ENCODE measurements at places on chromosomes 7 and 10.

DNA sequence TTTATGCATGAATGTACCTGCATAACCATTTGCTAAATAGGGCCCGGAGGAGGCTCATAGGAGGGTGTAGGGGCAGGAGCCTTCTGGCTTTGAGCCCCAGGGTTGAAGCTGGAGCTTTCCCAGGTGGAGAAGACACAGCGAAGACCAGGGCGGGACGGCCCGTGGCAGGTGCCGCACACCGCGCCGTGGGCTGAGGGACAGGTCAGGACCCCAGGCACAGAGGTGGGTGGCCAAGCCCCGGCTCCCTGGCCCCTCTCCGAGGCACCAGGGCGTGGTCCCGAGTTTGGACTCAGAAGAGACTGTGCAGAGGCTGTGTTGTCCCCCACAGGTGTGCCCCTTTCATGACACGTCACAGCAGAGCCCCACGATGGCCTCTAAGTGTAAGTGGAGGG, 56.5 kb downstream of the PWWP2B start:
- no peak for DNase-seq

DNA sequence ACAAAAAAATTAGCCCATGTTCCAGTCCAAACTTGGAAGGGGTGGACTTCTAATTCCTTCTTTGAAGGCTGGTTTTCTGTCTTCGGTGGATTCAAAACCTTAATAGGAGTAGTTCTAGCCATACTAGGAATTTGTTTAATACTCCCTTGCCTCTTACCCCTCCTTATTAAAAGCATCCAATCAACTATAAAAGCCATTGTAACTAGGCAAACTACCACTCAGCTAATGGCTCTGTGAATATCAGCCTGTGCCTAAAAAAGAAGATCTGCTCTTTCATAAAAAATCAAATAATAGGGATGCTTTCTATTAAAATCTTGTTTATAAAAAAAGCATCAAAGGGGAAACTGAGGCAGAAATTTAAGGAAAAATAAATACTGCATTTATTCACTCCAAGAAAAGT, 4.1 kb upstream of the ADCK2 start:
- no peak for DNase-seq

DNA sequence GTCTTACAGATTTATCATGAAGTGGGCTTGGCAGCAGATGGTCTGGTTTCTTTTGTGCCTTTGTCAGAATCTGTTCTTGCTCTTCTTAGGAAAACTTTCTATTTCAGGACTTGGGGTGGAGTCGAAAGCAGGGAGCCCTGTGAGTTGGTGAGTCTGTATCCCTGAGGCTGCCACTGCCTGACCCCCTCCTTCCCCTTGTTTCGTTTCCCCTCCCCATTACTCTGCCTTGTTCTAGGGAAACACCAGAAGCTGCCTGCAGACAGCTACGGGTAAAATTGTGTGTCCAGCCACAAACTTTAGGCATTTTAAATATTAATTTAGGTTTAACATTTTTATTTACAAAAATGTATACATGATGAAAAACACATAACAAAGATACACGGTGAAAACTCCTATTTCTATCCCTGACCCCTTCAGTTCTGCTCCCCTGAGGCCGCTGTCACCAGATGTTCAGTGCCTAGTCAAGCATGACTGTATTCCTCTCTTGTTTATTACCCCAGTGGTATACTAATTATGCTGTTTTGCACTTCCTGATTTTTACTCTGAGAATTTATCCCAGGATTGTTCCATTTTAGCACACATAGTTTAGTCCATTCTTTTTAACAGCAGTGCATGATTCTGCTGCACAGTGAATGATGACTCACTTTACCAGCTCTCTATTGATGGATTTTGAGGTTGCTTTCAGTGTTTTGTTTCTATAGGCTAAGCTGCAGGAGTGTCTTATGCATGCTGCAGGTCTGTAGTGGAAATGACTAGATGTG, 9.1 kb downstream of the TSPAN14 start:
- DNase-seq: no peak

DNA sequence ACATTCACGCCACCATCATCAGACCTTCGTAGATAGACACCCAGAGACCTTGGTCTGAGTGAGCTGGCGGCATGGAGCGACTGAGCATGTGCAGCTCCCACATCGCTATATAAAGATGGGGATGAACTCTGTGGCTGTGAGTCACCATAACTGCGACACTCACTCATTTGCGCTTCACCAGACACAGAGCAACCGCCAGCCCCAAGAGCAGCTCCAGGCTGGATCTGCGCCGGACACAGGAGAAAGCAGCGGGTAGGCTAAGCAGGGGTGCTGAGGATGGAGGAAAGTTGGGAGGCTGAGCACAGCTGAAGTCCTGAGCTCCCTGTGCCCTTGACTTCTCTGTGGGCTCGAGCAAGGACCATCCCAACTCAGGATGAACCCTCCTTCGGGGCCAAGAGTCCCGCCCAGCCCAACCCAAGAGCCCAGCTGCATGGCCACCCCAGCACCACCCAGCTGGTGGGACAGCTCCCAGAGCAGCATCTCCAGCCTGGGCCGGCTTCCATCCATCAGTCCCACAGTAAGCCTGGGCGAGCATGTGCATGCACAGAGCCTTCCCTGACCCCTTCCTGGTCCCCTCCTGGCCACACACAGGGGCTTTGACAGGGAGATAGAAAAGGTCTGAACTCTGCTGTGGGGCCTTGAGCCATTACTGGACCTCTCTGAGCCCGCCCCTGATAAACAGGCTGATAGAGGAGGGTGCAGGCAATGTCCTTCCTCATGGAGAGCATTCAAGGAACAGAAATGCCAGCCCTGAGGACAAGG, at the start of gene OPN4:
Gene OPN4 (plus strand): TSS at position 137 of the 762 bp plus-strand sequence. CDS start 237 bp downstream, at position 374.
- no peak for DNase-seq

- no peak for DNase-seq
Observed at GRCh38 chr10:133157662-133158436, 2.2 kb upstream of the KNDC1 start.

DNA sequence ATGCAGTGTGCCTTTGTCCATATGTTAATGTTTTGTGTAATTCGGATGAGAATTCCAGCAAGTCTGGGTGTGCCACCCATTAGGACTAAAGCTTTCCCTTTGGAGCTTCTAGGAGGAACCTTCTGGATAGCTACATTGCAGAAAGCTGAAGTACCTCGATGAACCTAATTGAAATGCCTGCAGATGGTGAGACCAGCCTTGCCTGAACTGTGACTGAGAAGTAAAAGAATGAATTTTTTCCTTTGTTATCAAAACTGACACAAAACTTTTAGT, 31.1 kb upstream of the FBXW4 start:
- DNase-seq: no peak

DNA sequence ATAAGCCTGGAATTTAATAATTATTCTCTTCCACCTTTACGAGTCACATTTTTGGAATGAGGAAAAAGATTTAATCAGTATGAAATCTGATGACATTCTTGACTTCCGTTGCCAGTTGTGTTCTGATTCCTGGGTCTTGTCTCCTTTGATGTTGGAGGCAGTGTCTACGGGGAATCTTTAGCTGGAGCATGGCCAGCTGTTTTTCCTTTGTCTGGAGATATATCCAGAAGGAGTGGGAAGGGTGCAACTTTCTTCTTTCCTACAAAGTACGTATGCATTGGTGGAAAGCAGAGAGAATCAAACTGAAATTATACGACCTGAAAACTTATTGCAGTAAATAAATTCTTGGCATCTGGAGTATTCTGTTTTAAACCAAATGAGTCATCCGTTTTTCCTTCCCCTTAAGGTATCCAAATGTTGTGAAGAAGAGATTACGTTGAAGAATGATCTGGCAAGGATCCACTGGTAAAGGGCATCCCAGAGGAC, 6.9 kb upstream of the GNG11 start:
- DNase-seq: no peak

Measured in GM20000 (cell line).